ENCODE measurements at places on chromosomes 12 and 14.

DNA sequence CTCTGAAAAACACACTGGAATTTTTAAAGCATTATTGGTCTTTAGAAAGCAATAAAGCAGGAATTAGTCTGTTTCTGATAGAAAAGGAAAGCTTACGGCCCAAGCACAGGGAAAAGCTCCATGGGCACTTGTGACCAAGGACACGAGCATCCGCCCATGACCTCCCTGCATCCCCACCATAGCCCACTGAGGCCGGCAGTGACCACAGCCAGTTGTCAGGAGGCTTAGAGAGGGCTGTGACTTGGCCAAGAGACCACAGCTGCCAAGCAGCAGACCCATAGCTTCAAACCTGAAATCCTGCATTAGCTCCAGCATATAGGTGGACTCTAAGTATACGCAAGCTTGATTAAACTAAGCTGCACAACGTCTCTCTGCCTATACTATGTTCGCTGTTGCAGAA is 8.9 kb downstream of the SETD3 start:
- no peak for DNase-seq

DNA sequence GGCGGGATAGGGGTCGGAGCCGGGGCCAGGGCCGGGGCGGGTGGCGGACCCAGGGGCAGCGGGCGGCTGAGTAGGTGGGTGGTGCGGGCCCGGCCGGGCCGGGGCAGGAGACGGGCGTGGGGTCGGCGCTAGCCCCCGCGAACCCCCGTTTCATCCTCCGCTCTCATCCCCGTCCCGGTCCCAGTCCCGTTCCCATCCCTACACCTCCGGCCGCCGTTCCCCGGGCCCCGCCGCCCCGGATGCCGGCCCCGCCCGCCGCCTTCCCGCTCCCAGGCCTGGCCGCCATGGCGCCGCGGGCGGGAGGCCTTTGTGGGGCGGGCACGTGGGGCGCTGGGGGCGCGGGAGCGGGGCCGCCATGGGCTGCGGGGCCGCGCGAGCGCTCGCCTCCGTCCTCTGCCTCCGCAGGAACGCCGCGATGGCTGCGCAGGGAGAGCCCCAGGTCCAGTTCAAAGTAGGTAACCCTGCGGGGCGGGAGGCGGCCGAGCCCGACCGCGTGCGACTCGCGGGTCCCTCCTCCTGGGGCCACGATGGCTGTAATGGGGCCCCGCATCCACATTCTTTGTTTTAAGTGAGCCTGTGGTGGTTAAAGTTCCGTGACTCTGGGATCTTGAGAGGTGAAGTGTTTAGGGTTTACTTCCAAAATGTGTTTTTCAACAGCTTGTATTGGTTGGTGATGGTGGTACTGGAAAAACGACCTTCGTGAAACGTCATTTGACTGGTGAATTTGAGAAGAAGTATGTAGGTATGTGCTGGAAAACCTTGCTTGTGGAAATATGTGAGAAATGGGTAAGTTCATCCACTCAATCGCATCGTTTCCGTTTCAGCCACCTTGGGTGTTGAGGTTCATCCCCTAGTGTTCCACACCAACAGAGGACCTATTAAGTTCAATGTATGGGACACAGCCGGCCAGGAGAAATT is 572 bp downstream of the RAN start:
- peak; percentile 45 for DNase-seq

DNA sequence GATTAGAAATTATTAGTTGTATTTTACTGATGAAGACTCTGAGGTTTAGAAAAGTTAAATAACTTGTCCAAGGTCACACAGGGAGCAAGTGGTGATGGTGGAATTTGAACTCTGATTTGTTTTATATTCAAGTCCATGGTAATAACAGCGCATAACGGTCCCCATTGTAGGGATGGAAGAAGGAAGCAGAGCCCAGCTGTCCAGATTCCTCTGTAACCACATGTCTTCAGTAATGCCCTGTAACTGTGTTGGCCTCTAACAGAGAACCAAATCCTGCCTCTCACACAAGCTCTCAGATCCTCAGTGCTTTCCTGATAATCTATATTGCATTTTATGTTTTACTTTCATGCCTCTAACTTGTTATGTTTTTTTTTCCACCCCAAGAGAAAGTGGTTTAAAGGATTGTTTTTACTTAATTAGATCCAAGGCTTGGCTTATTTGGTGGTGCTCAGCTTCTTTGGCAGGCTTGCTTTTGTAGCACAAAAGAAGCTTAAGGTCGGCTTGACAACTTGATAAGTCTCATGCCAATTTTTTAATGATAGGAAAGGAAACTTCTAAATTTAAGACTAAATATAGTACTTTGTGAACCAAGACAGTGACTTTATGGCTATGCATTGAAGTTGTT is 105.1 kb upstream of the SEL1L start:
- DNase-seq = no peak

- no peak for DNase-seq
Measured at GRCh38 chr14:36442824-36443241, 77.2 kb downstream of the NKX2-1 start.

- no peak for DNase-seq
Measured at GRCh38 chr14:28676479-28676878, 90.1 kb upstream of the FOXG1 start.

GRCh38 chr14:60723116-60723906 is 840 bp downstream of the SIX4 start:
- no peak for DNase-seq

All from stimulated activated CD4-positive, alpha-beta T cell treated with anti-CD3 and anti-CD28 coated beads, Interleukin-15, amount 100 ng/mL, for 1 hour (primary cell).